NCI-H69 (cell line): ENCODE measurements at places on chromosomes 7 and 10.

GRCh38 chr10:131797626-131798025, 103.2 kb upstream of the PPP2R2D start:
- DNase-seq: no peak

GRCh38 chr7:94394437-94395140, at the start of gene COL1A2:
COL1A2 (plus strand) TSS chr7:94394895; CDS start chr7:94395032, 137 bp downstream.
- DNase-seq: peak; percentile 79

GRCh38 chr7:3277604-3278572, 23.2 kb upstream of the SDK1 start:
- no peak for DNase-seq

- DNase-seq: no peak
These were observed 278.9 kb downstream of the HPSE2 start for GRCh38 chr10:98956576-98957260.

GRCh38 chr10:124340033-124340760, 78.5 kb downstream of the OAT start:
- DNase-seq: no peak

- DNase-seq: no peak
These were observed 41.4 kb downstream of the BRAF start for GRCh38 chr7:140883378-140883777.

DNA sequence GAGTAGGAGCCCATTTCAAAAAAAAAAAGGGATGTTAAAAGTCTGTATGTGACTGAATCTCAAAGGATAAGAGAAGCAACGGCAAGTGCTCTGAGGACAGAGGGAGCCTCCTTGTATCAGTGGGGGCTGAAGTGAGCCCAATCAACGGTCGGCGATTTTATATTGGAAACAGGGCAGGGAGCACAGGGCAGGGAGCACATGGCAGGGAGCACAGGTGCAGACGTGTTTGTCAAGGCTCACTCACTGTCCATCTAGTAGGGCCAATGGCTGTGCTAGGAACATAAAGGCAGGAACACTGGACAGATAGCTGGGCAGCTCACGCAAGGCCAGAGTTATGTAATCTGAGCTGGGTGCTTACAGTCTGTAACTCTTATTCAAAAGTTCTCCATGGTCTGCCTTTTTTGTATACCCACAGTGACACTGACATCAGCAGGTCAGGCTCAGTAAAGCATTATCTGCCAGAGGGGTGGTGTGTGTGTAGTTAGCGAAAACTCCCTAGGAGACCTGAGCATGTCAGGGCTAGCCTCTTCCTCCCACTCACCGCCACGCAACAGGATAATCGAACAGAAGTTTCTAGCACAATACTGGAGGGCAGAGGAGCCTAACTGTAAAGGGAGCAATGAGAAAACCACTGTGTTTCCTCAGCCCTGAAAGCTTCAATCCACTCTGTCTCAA, 15.4 kb downstream of the AKR1B1 start:
- DNase-seq: peak; percentile 36

DNA sequence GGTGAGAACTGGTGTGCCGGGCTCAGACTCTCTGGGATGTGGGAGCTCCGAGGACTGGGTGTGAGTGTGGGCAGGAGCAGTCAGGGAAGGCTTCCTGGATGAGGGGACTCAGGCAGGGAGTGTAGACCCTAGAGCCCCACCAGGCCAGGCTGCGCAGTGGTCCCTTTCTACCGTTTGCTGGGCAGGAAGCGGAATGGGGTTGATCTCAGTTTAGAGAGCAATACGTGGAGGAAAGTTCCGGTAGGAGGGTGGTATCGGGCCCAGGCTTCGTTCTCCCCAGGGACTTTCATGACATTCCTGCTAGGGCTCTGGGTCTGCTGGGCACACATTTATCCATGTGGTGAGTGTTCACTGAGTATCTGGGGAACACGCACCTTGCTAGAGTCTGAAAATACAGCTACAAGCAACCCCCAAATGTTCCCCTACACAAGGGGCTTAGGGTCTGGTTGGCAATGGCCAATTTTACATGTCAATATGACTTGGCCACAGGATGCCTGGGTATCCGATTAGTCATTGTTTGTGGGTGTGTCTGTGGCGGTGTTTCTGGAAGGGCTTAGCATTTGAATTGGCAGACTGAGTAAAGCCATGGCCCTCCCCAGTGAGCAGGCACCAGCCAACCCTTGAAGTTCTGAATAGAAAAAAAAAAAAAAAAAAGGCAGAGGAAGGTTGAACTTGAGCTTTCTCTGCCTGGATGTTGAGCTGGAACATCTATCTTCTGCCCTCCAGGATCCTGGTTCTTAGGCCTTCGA, 20.8 kb downstream of the GHRHR start:
- peak; percentile 51 for DNase-seq

- no peak for DNase-seq
These were observed 40.6 kb upstream of the SEPTIN7 start for GRCh38 chr7:35760143-35760745.

GRCh38 chr10:78502210-78502936, 468.7 kb downstream of the RPS24 start:
- DNase-seq: no peak

DNA sequence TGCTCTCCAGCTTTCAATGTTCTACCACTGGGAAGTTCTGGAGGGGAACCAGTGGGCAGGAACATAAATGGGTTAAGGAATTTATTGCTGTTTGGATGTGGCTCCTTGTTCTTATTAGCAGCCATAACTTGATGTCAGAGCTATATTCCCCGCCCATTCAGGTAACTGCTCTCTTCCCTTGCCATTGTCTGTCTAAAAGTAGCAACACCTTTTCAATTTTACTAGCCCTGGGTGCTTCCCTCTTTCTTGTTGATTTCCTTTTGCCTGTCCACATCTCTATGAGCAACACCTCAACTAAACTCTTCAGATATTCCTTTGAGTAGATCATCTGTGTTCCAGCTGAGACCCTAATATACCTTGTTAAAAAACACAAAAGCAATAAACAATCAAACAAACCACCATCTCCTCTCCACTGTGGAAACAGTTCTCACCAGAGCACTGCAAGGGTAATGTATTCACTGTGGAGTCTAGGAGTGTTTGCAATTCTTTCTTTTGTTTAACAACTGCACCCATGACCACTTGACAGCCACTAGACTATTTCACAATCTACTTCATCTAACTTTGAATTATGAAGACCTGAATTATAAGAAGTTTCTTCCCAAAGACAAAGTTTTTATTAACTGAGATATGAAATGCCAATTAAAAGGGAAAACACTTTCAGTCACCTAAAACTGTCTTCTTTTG, 436.7 kb downstream of the IPMK start:
- no peak for DNase-seq
